ENCODE measurements at places on chromosomes 1 and 21.

- DNase-seq, result no peak
These were observed 25.1 kb downstream of the PLCH2 start for GRCh38 chr1:2501041-2501819.

GRCh38 chr1:201062511-201063091, 39.1 kb upstream of the KIF21B start:
- no peak for DNase-seq

GRCh38 chr1:68180441-68181164, 51.7 kb downstream of the WLS start:
- no peak for DNase-seq

- no peak for DNase-seq
These were observed 43.7 kb upstream of the PSEN2 start for GRCh38 chr1:226826479-226827261.

DNA sequence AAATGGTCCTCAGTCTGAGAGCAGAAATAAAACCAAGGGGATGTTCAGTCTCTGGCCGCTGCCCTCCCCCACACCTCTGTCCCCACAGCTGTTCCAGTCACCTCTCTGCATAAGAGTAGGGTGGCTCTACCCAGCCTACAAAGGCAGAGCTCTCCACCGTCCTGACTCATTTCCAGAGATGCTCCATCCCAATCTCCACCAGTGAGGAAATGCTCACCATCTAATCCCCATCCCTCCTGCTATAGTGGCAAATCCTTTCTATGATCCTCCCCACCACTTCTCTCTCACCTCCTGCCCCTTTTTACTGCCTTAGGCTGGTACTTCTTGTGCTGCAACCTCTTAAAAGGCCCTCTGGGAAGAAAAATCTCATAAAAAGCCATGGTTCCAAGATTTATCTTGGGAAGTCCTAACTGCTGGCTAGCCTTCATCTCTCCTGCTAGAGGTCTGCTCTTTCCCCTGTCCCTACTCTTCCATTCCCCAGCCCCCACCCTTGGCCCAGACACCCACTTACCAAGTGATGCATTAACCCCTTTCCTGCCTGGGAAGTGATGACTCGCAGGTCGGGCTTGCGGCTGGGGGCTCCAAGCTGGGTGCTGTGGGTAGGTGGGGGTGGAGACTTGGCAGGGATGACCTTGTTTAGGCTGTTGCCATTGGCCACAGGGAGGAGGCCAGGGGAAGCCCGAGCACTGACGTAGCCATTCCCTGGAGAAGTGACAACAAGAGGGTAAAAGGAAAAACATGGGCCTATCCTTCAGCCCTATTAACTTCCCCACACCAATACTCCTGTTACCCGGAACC, 23.9 kb downstream of the MEF2D start:
- no peak for DNase-seq

- DNase-seq, result no peak
These were observed 22.1 kb upstream of the SLC6A9 start for GRCh38 chr1:44053394-44053793.

DNA sequence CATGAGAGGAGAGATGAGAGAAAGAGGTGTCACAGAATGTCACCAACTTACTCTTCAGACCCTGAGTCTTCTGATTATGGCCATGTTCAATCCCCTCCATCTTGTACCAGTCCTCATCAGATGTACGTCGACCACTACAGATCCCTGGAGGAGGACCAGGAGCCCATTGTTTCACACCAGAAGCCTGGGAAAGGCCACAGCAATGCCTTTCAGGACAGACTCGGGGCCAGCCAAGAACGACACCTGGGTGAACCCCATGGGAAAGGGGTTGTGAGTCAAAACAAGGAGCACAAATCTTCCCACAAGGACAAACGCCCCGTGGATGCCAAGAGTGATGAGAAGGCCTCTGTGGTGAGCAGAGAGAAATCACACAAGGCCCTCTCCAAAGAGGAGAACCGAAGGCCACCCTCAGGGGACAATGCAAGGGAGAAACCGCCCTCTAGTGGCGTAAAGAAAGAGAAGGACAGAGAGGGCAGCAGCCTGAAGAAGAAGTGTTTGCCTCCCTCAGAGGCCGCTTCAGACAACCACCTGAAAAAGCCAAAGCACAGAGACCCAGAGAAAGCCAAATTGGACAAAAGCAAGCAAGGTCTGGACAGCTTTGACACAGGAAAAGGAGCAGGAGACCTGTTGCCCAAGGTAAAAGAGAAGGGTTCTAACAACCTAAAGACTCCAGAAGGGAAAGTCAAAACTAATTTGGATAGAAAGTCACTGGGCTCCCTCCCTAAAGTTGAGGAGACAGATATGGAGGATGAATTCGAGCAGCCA, 8.0 kb downstream of the ELOA start:
- no peak for DNase-seq

- DNase-seq, result no peak
These were observed 35.1 kb downstream of the NUAK2 start for GRCh38 chr1:205286335-205286950.

- DNase-seq, result no peak
These were observed 55.6 kb downstream of the SSX2IP start for GRCh38 chr1:84634536-84635205.

GRCh38 chr1:201450721-201451291, 18.2 kb downstream of the PHLDA3 start:
- DNase-seq, result no peak

DNA sequence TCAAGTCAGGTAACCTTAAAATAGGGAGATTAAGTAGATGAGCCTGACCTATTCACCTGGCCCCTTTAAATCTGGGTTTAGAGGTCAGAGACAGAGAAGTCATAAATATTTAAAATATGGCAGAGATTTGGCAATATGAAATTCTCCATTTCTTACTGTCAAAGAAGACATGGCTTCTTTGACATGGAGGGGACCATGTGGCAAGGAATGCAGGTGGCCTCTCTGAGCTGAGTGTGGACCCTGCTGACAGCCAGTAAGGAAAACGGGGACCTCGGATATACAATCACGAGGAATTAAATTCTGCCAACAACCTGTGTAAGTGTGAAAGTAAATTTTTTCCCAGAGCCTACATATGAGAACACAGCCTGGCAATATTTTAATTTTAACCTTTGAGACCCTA, 427.5 kb upstream of the PROX1 start:
- no peak for DNase-seq

GRCh38 chr1:58908561-58909560, 125.0 kb upstream of the JUN start:
- no peak for DNase-seq

DNA sequence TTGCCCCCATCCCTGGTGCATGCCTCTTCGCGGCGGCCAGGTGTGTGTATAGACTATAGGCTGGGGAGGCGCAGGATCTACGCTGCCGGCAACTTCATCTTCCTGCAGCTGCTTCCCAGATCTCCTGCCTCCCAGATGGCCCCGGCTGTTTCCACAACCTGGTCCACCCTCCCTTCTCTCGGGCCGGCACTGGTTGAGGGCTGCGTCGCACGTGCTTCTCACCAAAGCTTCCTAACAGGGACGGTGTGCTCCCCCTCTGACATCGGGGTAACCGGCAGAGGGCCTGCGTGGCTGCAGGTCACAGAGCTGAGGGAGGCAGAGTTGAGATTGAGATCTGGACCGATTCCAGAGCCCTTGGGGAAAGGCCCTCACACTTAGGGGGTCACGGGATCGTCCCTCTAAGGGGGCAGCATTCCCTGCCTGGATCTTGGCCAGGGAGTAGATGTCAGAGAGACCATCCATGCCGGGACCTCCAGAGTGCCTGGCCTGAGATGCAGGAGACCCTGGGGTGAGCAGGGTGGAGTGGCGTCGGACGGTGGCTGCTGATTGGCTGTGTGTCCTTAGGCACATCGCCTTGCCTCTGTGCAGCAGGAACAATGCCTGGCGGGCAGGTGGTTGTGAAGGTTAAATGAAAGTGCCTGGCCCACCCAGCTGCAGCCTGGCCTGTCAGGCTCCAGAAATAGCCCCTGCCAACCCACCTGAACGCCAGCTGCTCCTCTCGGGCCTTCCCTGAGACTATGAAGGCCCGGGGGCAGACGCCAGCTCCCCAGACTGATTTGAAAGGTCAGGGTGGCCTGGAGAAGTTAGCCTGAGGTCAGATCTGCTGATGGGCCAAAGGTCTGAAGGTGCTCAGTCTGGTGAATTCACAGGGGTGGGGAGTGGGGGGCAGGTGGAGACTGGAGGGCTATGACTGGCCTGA, 6.1 kb upstream of the MASP2 start:
- DNase-seq, result no peak

GRCh38 chr1:14468751-14469150, 129.7 kb upstream of the KAZN start:
- DNase-seq, result no peak

DNA sequence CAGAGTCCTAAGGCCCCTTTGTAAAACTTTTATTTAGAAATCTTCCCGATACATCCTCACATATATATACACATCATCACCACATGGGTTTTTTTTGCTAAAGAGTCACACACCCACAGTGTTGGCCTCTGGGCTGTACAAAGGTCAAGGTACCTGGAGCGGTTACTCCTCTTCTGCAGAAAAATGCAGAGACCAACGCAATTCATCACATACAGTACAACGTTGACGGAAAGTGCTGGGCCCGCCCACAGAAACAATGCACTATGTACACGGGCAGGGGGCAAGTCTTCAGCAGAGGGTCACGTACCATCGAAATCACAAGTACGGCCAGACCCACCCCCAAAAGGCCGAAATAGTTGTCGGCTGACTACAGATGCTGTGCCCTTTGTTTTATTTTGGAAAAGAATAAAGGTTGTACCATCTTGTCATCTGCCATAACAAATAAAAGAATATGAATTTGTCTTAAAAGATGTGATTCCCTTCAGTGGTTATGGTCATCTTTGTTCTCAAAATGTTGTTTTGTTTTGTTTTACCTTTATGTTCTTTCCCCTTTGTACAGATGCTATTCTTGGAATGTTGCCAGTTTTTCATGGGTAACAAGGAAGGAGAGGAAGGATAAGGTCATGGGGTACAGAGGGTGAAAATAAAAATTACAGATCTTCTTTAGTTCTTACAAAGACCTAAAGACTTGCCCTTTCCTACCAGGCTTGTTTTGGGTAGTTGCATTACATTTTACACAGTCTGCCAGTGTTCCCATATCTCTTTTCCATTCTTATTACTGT, 15.6 kb downstream of the TAL1 start:
- no peak for DNase-seq

- no peak for DNase-seq
These were observed 59.3 kb downstream of the SLC9A1 start for GRCh38 chr1:27095576-27095975.

DNA sequence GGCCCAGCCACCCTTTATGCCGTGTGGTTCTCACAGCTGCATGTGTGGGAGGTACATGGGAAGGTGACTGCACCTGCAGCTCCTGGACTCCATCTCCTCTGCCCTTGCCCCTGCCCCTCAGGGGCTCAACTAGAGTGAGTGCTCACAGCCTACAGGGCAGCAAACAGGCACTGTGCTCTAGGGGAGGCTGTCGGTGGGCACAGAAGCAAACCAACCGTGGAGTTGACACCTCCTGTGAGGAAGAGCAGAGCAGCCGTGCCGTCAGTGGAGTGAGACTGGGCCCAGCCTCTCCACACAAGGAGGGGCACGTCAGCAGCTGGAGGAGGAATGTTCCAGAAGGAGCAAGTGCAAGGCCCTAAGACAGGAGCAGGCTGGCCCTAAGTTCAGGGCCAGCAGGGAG, 32.7 kb downstream of the BMP8A start:
- DNase-seq, result no peak

DNA sequence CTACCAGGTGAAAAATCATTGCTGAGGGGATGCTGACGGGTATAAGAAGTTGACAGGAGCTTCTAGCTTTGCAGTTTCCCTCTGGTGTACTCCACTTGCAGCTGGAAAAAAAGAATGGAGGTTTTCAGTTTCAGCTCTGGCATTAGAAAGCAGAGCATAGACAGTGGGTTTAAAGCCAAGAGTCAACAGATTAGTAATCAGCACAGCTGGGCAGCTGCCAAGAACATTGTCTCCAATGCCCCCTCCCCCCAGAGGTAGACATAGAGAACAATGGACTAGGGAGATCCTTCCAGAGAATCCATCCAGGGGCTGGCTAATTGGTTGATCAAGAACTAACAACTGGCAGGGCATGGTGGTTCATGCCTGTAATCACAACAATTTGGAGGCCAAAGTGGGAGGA, 10.1 kb upstream of the ZBTB8B start:
- DNase-seq, result no peak

DNA sequence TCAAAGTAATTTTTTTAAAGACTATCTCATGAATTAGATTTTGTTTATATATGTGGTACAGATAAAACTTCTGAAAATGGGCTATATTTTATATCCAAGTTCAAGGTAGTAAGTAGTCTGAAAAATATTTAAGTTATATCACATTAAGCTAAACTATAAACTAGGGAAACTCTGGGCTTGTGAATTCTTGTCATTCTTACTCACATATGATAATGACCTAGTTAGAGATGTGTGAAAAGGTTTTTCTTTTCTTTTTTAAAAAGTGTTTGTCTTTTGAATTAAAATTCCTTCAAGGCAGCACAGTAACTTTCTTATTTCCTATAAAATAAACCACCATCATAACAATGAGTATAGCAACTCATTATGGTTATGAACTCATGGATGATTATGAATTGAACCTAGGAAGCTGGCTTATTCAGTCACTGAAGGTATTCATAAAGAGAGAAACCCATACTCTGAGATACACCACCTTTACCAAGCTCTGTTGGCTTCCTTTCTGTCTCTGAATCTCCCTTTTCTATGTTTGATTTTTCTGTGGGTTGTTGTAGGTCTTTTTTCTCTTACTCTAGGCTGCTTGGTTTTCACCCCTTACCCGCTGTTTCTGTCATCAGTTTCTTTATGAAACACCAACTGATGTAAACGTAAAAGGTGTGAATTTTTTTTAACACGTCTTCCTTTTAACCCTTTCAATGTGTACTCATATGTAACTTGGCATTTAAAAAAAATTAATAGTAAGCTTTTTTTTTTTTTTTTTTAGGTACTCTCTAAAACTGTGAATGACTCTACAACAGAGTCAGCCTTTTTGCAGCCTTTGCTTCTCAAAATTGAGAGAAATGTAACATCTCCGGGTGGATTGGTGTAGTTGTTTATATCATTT, 25.2 kb downstream of the IL12RB2 start:
- no peak for DNase-seq

DNA sequence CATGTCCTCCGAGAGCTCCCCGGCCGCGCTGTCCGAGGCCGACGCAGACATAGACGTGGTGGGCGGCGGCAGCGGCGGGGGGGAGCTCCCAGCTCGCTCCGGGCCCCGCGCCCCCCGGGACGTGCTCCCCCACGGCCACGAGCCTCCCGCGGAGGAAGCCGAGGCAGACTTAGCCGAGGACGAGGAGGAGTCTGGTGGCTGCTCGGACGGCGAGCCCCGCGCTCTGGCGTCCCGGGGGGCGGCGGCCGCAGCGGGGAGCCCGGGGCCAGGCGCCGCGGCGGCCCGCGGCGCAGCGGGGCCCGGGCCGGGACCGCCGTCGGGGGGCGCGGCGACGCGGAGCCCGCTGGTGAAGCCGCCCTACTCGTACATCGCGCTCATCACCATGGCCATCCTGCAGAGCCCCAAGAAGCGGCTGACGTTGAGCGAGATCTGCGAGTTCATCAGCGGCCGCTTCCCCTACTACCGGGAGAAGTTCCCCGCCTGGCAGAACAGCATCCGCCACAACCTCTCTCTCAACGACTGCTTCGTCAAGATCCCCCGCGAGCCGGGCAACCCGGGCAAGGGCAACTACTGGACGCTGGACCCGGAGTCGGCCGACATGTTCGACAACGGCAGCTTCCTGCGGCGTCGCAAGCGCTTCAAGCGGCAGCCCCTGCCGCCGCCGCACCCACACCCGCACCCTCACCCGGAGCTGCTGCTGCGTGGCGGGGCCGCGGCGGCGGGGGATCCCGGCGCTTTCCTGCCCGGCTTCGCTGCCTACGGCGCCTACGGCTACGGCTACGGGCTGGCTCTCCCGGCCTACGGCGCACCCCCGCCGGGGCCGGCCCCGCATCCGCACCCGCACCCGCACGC, 547 bp downstream of the FOXD2 start:
- DNase-seq, result no peak

GRCh38 chr1:181319907-181320306, 163.4 kb upstream of the CACNA1E start:
- no peak for DNase-seq

All from stimulated activated CD4-positive, alpha-beta T cell treated with anti-CD3 and anti-CD28 coated beads, Interleukin-1b, Interleukin-23, amount 100 ng/mL, for 24 hours (primary cell).